ENCODE measurements at places on chromosomes 7 and 10.
A peak's percentile ranks its signal among the peaks of the same experiment; 100 is the strongest.

DNA sequence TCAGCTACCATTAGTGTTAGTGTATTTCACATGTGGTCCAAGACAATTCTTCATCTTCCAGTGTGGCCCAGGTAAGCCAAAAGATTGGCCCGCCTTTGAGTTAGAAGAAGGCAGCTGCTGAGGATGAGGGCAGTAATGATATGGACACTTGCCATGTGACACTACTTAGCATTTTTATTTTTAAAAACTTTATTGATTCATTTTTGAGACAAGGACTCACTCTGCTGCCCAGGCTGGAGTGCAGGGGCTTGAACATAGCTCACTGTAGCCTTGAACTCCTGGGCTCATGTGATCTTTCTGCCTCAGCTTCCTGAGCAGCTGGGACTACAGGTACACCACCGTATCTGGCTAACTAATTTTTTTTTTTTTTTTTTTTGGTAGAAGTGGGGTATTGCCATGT, 12.3 kb upstream of the ACTR3B start:
- H3K36me3 ChIP-seq = no peaks in the 10 kb centered on the region
- no peak overlapping the region for H3K4me3 ChIP-seq
- DNase-seq = no peak
- no peak overlapping the region for H3K27ac ChIP-seq
- H3K4me1 ChIP-seq = no peaks in the 10 kb centered on the region
- peaks cover 4% of the 10 kb centered on the region for H3K27me3 ChIP-seq

DNA sequence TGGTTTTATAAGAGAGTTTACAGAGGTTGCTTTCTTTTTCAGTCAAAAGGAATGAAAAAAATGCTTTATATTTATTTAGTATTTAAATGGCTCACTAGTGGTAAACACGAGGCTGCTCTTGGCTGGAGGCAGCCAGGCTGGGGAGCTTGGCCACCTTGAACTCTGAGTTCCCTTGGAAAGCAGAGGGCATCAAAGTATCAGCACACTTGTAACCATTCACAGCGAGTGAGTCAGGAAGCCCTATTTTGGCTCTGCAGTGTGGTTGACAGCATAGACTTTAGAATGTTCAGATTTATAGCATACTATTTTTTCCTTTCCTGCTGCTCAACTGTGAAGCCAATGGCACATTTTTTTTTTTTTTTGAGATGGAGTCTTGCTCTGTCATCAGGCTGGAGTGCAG, 51.6 kb downstream of the CYCS start:
- no peak overlapping the region for H3K4me3 ChIP-seq
- H3K4me1 ChIP-seq = no peaks in the 10 kb centered on the region
- no peaks in the 10 kb centered on the region for H3K36me3 ChIP-seq
- no peak for DNase-seq
- peak overlapping the region; percentile 53 for H3K27ac ChIP-seq

GRCh38 chr10:11272915-11273389, 255.3 kb downstream of the CELF2 start:
- peak overlapping the region; percentile 15 for H3K27ac ChIP-seq
- peaks cover 26% of the 10 kb centered on the region for H3K4me1 ChIP-seq
- no peaks in the 10 kb centered on the region for H3K27me3 ChIP-seq
- H3K36me3 ChIP-seq = peaks cover 98% of the 10 kb centered on the region

DNA sequence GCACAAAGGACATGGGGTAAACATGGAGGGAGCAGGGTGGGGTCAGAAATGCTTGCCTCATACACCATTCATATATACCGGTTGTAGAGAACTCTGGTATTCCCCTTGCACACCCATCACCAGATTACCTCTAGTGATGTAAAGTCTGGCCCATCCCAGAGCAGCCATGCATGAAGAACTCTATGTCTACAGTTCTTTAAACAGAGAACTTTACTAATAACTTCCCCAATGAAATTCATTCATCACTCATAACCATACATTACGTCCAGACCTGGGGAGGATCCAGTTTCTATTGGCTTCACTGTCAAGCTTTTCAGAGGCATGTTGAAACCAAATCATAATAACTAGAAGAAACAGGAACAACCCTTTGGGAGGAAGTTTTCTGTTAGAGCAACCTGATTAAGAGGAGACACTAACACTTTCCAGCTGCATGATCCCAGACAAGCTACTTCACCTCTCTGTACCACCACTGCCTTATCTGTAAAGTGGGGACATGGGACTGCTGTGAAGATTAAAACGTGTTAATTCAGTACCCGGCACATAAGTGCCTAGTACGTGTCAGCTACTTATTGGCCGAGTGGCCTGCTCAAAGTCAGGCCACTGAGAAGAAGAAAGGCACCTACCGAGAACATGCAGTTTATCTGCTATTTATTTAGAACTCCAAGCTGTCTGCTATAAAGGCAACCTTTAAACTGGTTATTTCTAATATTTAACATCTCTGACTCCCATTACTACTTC, 59.7 kb downstream of the IGF2BP3 start:
- DNase-seq = no peak
- no peak overlapping the region for H3K4me3 ChIP-seq
- peaks cover 12% of the 10 kb centered on the region for H3K4me1 ChIP-seq
- no peak overlapping the region for H3K27ac ChIP-seq
- no peaks in the 10 kb centered on the region for H3K36me3 ChIP-seq
